Lung (tissue), 17 donors: ENCODE measurements at places on chromosomes 6 and 20.

DNA sequence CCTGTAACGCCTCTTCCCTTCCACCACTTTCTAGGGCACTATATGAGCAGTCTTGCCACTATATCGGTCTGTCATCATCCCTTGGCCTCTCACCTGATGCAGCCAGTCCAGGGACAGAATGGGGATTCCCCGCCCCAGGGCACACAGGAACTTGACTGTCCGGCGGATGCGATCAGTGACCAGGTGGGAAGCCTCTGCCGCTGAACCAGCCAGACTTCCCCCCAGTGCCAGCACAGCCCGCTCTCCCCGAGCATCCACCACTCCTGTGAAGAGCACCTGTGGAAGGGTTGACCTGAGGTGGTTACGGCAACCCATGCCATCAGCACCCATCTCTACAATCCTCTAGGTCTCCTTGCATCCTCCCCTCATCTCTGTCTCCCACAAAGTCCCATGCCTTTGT lies 12.2 kb upstream of the NRM start:
- no peak for DNase-seq

DNA sequence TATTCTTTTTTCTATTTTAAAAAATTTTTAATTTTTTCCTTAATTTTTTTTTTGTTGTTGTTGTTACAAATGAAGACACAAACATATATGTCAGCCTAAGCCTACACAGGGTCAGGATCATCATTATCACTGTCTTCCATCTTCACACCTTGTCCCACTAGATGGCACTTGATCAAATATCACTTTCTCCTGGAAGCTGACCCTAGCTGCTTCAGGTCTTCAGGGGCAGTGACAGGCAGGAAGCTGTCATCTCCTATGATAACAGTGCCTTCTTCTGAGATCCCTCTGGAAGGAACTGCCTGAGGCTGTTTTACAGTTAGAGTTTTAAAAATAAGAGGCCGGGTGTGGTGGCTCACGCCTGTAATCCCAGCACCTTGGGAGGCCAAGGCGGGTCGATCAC lies 70.2 kb upstream of the EEF1E1 start:
- no peak for DNase-seq

DNA sequence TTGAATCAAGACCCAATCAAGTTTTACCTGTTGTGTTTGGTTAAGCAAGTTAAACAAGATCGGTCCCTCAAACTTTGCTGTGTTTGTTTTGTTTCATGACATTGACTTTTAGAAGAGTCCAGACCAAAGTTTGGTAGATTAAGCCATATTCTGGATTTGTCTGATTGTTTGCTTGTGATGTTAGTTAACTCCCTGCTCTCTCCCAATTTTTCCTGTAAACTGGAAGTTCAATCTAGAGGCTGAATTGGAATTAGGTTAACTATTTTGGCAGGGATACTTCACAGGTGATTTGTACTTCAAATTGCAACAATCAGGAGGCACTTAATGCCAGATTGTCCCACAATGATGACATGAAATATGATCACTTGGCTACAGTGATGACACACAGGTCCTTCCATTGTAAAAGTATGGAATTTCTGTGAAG lies 13.6 kb upstream of the SH3BGRL2 start:
- DNase-seq: no peak

DNA sequence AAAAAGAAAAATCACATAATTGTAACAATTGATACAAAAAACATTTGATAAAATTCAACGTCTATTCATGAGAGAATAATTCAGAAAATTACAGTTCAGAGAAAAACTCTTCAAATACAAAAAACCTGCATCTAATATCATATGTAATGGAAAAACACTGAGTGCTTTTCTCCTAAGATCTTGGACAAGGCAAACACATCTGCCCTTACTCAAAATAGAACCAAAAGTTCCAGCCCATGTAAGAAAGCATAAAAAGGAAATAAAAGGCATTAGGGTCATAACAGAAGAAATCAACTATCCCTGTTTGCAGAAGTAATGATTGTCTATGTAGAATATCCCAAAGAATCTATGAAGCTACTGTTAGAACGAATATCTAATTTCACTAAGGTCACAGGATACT lies 721.4 kb downstream of the RFPL4B start:
- no peak for DNase-seq

DNA sequence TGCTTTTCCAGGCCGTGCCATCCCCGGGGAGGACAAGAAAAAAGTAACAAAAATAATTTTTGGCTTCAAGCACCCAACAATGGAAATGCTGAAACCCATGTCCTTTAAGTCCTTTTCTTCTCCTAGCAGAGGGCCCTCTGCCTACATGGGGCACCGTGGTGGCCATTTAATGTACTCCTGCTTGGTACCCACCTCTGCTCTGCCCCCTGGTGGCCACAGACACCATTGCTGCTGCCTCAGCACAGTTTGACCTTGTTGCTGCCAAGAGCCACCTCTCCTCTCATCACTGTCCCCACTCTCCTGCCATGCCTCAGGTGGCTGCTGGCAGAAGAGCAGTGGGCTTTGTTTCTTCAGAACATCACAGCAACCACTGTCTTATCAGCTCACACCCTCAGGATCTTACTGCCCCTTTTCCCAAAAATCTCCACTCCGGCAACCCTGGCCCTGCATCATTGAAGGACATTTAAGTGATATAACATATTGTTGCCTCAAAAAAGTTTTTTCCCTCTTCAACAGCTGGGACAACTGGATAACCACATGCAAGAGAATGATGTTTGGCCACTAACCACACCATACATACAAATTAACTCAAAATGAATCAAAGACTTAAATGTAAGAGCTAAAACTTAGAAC lies 12.9 kb upstream of the ARMC2 start:
- peak; percentile 79 for DNase-seq

- no peak for DNase-seq
These were observed 64.3 kb downstream of the EDN1 start for GRCh38 chr6:12354499-12354898.

- DNase-seq: no peak
These were observed 113.0 kb downstream of the PLEKHG1 start for GRCh38 chr6:150712505-150713252.

DNA sequence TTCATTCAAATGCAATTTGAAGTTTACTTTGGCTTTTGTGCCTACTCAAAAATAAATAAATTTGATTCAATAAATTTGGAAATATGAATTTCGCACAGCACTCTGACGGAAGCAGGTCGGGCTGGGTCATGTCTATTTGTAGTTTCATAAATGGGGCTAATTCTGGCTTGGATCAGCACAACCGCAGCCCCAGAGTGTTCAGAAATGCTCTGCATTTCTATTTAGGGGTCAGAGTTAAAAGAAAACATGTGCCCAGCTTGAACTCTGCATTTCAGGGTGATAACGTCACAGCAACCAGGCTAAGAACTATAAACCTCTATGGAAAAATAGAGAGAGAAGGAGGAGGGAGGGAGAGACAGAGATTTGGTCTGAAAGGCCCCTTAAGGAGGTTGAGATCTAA lies 480.9 kb upstream of the NOX3 start:
- no peak for DNase-seq
